Fibroblast of mammary gland (primary cell): ENCODE measurements at places on chromosomes 4 and X.
A peak's percentile ranks its signal among the peaks of the same experiment; 100 is the strongest.

DNA sequence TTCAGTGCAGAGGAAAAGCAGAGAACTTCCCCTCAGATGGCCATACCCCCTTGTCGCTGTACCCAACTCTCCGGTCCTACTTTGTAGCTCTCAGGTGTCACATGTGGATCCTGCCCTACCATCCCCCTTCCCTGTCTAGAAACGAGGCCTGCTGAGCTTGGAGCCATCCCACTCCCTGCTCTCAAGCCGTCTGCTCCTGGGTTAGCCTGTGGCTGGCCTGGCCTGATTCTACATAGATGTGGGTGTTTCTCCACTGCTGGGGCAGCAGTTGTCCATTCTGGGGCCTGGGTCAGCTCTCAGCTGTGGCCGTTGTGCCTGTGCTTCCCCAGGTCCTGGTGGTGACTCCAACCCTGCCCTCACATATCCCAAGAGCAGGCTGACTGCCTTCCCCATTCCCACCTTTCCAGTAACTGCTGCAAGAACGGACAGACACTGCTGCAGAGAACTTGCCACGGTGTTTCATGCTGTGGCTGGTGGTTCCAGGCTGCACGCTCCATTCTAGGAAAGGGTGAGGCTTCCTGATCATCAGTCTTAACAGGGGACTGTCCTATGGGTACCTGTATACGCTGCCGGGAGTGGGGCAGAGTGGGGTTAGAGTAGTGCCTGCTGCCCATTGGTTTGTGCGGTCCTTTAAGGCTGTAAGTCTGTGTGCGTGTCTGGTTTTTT, 3.6 kb downstream of the IL9R start:
- DNase-seq: no peak

GRCh38 chr4:140242357-140243277, 88.6 kb upstream of the MAML3 start:
- no peak for DNase-seq

GRCh38 chrX:20046864-20047263, 56.0 kb upstream of the BCLAF3 start:
- no peak for DNase-seq

GRCh38 chr4:167380964-167381363, 146.7 kb upstream of the SPOCK3 start:
- no peak for DNase-seq

- DNase-seq: peak; percentile 4
These were observed 1087.1 kb downstream of the C4orf33 start for GRCh38 chr4:130183096-130183495.

DNA sequence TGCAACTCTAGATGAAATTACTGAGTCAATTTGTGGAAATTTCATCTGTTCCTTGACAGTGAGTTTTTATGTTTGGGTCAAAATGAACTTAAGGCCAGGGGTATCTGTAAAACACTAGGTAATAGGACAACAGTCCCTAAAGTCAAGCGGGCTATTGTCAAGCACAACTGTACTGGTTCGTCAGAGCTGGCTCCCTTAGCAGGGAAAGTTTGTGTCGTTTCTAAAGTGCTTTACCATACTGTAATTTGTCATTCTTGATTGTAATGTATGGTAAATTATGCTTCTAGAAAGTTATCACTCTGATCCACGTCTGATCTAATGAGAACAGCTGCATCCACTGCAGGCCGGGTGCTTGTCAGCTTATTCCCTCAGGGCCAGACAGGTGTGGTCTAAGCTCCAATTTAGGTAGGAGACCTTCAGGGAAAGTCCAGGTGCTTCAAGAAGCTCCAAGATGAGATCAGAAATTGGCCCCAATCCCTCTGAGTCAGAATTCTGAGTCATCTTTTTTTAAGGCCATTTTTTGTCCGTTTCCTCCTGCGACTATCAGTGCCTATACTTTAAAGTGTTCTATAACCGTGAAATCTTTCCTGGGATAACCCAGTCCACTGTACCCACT, 92.2 kb downstream of the PALLD start:
- DNase-seq: peak; percentile 86

DNA sequence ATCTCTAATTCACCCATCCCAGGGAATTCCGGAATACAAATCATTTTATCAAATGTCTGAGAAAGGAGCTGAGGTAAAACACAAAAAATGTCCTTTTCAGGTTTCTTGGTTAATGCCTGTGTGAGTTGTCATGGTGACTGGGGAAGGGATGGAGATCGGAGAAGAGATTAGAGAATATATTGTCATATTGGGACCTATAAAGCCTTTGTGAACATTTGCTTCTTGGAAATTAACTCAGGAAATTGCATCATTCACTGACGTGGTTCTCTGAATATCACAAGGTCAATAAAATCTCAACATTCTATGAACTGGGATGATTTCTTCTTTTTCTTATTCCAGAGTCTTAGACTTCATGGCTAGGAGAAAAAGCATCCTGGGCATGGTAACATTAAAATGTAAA, 174.8 kb upstream of the GLRA2 start:
- DNase-seq: peak; percentile 77

- DNase-seq: peak; percentile 69
These were observed 1.6 kb downstream of the CXCL1 start for GRCh38 chr4:73870768-73871167.

DNA sequence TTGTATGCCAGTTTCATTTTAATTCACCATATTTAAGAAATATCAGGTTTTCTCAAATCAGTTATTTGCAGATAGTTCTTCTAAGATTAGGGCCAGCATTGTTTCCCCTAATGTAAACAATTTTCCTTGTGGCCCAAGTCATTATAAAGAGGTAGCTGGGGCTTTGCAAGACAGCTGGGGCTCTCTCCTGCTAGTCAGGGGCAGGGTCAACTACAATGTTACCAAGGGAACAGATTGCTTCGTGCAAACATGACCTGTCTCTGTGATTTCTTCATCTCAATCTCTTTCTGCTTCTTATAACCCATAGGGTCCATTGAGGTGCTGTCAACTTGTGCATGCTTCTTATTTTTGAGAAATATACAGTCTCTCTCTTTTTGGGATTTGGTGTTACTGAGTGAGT, 12.1 kb downstream of the ARMCX6 start:
- DNase-seq: no peak

GRCh38 chr4:14000091-14000814, 372.7 kb upstream of the BOD1L1 start:
- no peak for DNase-seq

DNA sequence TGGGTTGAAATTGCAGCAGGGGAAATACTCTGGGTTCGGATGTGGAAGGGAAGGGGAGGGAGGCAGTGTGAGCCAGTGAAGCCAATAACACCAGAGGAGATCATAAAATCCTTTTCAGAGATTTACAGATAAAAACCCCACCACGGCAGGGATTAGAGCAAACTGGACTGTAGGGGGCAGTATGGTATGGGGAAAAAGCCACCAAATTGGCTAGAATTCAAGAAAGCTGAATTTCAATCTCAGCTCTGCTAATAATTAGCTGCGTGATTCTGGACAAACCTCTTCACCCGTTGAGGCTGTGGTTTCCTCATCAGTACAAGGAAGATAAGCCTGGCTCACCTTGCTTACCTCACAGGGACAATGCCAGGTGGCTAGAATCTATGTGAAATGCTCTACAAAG, 108.1 kb downstream of the ATG4A start:
- DNase-seq: peak; percentile 59

DNA sequence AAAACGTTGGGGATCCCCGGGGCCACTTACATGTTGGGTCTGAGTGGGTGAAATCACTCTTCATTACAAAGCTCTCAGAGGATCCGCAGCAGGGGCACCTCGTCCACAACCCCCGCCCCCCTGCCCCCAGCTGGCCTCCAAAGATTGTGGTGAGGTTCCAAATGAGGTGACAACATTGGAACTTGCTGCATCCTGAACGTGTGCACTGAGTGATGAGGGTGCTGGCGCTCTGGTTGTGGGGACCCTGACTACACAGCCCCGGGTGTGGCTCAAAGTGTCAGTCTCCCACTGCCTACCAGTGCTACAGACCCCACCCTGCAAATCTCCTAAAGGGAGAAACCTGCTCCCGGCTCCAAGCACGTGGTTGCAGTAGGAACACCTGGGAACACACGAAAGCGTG, 111.9 kb downstream of the PHKA2 start:
- no peak for DNase-seq

- DNase-seq: peak; percentile 37
These were observed 46.1 kb downstream of the MBNL3 start for GRCh38 chrX:132442691-132443090.

DNA sequence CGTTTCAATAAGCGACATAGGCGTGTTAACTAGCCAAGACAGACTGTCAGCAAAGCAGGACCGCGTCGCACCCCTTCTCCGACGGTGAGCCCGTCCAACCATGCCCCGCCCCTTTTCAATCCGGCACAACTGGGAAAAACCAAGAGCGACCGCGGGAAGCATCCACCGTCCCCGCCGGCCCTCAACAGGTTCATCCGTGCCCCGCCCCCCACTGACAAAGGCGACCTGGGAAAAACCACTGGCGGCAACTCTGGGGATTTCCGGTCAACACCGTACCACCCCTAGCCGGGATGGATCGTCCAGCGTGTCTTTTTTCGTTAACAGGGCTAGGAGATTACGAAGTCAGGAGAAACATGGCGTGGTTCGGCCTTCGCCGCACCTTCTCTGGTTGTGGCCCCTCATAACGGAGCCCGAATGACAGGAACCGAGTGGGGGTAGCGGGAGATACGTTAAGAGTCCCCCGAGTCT, 377 bp downstream of the TIMM17B start:
- DNase-seq: peak; percentile 62

DNA sequence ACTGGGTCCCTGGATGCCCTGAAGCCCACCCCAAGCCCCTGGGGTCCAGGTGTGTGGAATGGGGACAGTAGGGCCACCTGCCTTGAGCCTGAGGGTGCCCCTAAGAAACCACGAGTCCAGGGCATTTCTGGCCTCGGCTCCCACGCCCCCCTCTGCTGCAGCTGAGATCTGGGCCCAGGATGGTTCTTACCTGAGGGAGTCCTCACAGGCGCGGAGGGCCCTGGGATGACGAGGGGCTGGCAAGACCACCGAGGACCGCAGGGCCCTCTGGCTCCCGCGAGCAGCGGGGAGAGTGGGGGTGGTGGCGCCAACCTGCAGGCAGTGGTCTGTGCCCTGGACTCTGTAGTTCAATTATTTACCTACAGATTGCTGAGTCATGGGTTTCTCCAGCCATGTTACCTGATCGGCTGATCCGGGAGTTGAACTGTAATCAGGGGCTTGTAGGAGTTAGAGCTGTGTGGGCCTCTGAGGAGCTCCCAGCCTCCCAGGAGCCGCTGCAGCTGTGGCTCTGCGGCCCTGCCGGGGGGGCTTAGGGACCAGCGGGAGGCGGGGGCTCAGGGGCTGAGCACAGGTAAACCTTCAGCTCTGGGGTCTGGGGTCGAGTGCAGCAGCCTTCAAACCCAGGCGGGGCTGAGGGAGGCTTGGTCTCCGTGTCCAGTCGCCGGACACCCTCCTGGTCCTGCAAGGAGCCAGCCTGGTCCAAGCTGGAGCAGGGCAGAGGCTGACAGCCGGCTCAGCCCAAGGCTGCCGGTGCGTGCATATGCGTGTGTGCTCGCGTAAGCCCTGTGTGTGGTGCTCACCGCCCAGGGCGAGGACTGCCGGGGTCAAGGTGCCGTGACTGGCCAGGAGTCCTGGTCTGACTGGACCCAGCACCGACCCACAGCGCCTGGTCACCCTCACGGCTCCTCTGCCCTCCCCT, at the start of gene SLC26A1:
Gene SLC26A1, minus strand, starts transcription at position 294 of the 919 bp plus-strand sequence. CDS start 1,701 bp downstream, outside the sequence.
- DNase-seq: no peak

- no peak for DNase-seq
These were observed 492 bp downstream of the GALNT7 start for GRCh38 chr4:173169178-173169427.
